Stimulated activated CD4-positive, alpha-beta T cell treated with anti-CD3 and anti-CD28 coated beads, Interleukin-1b, Interleukin-23, amount 100 ng/mL, for 1 hour (primary cell): ENCODE measurements at places on chromosomes 2 and 18.

DNA sequence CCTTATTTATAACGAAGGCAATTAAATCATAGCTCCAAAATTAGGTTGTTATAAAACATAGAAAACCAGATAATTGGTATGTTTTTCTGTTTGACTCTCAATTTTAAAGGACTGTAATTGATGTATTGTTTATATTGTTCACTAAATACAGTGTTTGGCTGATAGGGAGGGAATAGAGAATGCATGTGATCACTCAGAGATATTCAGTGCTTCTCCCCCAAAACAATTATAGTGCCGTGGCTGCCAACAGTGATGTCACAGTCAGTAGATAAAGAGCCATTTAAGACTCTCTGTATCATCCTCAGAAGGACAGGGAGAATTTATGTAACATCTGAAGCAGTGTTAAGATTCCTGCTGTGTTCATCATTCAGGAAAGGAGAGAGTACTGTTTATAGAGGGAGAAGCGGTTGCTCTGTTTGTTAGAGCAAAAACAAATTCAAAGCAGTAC lies 69.6 kb downstream of the PHLPP1 start:
- DNase-seq = no peak

GRCh38 chr2:133682906-133683305 lies 114.6 kb upstream of the NCKAP5 start:
- DNase-seq = no peak

DNA sequence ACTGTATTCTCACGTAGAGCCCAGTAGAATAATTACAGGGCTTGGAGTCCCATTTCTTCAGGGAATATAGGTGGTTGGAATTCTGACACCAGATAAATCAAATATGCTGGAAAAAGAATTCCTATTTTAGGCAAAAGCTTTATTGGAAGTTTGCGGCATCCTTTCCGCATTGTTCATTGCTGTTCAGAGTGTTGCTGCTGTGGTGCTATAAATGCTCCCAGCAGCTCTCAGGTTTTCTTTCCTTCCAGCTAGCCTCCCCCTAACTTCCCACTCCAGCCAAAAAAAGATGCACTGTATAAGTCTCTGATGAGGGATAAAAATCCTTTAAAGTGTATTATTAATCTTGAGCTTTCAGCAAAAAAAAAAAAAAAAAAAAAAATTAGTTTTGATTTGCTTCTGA lies 25.5 kb upstream of the POLR1B start:
- DNase-seq = no peak

DNA sequence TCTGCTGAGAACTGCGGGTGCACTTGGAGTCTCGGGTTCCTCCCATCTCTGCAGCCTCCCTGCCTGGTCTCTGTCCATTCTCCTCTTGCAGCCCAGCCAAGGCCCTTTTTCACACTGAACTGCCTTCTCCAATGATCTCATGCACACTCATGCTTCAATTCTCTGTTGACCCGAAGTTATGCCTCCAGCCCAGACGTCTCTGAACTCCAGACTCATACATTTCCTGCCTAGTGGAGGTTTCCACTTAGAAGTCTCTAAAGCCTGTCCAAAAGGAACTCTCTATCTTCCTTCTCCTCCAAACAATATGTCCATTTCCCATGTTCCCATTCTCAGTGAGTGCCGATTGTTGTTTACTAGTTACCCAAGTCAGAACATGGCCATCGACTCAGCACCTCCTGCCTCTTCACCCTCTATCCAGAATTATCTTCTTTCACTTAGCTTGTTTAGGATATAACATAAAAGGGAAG lies 155.2 kb downstream of the IRS1 start:
- no peak for DNase-seq

DNA sequence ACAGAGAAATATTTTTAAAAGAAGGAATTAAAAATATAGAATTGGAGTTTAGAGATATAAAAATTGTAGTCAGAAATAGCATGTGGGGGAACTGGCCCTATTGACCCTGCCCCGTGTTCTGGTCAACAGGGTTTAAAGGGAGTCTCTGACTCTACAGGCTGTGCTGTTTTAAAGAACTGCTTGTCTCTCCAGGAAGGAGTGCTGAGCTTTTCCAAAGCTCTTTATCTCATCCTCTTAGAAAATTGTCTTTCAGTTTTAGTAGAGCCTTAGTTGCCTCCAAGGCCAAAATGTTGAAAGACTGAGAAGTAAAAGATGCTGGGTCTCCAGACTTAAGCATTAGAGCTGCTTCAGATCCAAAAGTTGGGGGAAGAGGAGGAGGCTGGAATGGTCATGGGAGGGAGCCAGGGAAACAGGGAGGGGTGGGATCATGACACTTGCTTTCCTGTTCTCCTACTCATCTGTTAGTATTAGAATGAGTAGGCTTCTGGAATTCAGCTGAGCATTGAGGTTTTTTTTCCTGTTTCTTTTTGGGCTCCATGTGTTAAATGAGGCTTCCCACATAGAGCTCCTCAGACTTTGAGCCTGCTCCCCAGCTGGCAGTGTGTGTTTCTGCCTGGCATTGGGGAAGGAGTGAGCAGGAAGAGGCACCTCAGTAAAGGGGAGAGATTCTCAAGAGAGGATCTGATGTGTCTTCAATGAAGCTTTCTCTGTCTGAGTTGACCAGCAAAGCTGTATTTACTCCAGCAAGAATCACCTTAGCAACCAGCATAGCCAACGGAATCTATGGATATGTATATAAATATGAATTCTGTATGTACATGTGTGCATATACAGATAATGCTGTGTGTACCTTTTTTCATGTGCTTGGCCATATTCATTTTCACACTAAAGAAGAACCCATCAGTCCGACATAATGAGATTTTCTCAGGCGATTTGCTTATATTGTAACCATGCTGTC lies 186.8 kb upstream of the FBXO11 start:
- no peak for DNase-seq

GRCh38 chr2:194002699-194003368 lies 1654.2 kb upstream of the SLC39A10 start:
- no peak for DNase-seq

GRCh38 chr2:134305109-134305491 lies 51.2 kb downstream of the MGAT5 start:
- DNase-seq = no peak

DNA sequence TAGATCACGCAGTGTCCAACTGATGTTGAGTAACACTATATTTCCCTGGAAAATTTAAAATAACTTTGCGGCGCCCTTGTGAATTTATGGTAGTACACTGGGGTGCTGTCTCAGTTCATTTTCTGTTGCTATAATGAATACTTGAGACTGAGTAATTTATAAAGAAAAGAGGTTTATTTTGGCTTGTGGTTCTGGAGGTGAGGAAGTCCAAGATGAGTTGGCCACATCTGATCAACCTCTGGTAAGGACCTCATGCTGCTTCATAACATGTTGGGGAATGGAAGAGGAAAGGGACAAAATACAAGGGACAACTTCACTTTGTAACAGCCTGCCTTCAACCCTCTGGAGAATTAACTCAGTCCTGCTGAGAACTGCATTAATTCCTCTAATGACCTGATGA lies 36.4 kb downstream of the ACTR3 start:
- DNase-seq = no peak
